Omental fat pad (tissue), 4 donors: ENCODE measurements at places on chromosomes 16 and 17.

DNA sequence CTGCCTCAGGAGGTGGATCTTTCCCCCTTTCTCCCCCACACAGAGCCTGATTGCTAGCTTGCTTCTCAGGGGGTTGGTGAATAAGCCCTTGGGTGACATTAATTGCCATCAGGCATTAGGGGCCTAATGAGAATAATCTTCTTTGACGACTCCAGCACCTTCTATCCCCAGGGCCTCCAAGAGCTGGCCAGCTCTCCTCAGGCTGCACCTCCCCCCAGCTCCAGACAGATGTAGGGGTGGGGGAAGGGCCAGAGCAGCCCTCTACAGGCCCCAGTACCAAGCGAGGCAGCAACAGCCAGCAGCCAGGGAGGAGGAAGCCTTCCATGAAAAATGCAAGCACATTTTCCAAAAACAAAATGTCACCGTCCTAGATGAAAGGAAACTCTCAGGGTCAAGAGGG lies 1.4 kb upstream of the TMEM132E start:
- DNase-seq, result no peak

DNA sequence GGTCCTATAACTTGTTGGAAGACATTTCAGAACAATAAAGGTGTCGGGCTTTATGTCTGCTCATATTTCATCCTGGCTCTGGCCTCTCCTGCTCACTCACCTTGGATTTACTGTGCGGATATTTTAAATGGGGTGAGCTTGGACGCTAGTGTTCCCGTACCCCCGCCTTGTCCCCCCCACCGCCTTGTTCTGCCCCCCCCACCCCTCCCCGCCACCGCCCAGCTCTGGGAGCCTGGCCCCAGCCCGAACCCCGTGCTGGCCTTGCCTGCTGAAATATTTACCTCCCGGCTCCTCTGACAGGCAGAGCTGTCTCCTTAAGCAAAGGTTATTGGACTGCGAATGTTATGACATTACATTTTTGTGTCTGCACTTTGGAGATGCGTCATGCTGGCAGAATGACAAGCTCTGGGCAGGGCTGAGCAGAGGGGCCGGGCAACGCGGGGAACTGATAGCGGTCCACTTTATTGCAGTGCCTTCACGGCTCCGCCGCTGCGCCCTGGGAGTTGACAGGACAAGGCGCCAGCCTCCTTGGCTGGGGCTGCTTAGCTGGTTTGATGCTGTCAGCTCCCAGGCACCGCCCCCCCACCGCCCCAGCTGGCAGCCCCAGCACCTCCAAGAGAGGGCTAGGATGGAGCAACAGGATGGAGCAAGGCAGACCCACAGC lies 222.5 kb upstream of the GSE1 start:
- DNase-seq, result peak; percentile 77

DNA sequence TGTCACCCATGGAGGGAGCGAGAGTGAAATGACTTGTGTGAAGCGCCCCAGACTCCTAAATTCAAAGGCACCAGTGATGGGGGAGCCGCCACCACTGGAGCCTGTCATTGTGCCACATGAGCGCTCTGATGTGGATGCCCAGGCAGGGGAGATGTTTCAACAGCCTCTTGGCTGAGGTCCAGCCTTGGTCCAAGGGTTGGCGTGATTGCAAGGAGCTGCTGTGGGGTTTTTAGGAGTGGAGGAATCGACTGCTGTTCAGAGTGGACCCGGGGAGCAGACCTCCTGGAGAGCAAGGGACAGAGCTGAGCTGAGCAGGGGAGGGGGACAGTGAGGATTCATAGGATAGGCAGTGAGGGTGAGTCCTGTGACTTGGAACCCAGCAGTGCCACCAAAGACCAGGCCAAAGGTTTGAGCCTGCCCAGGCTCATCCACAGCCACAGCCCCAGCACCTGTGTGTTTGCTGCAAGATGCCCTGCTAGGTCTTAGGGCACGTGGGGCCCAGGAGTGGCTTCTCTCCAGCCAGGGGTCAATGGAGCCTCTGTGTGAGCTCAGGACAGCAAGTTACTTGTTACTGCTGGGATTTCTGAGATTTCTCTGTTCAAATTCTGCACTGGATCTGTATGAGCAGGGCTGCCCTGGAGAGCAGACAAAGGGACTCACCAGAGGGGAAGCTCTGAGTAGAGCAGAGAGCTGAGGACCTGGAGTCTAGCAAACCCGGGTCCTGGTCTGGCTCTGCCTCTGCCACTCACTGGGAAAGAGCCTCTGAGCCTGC lies 20.3 kb downstream of the RHBDL3 start:
- no peak for DNase-seq

DNA sequence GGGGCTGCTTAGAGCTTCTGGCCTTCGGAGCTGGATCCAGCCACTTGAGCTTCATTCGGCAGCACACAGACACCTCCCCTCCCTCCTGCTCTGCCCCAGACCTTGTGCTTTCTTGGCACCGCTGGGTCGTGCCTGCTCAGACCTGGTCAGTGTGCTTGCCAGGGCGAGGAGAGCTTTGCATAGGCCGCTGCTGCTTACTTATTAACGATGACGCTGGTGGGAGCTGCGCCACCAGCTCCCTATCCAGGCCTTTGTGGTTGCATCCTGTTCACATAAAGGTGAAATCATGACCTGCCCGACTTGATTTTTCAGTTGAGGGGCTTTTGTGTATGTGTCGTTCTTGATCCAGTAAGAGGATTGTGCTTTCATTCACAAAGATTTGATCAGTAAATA lies 101.1 kb downstream of the MSI2 start:
- DNase-seq, result no peak

- no peak for DNase-seq
These were observed 14.8 kb upstream of the CETP start for GRCh38 chr16:56946767-56947603.

DNA sequence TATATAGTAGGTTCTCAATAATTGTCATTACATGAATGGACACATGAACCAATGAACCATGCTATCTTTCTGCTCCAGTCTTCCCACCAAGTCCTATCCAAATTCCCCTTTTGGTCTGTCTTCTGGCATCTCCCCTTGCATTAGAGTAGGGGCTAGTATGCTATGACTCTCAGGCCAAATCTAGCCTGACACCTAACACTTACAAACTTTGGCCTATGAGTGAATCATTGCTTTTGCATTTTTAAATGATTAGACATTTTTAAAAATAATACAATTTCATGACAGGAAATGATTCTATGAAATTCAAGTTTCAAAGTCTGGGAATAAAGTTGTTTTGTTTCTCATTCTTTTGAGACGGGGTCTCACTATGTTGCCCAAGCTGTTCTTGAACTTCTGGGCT lies 102.5 kb upstream of the MAF start:
- DNase-seq, result no peak

- DNase-seq, result no peak
These were observed 21.7 kb upstream of the UBTF start for GRCh38 chr17:44241106-44241624.

DNA sequence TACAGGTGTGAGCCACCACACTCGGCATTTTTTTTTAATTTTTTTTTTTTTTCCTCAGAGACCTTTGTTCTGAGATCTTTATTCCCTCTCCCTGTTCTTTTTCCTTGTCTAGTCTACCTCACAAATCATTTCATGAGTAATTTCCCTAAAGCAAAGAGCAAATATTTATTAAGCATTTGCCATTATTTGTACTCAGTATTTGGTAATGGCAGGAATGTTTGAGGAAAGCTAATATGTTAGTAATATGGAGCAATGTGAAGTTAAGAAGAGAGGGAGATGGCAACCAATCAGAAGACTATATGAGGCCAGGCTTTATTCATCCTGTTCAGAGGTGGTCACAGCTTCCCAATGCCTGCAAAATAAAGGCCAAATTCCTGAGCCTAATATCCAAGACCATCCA lies 13.3 kb downstream of the CENPV start:
- no peak for DNase-seq

- no peak for DNase-seq
These were observed 12.7 kb upstream of the TMEM98 start for GRCh38 chr17:32915245-32915644.

GRCh38 chr16:22141767-22142166 lies 20.5 kb upstream of the SDR42E2 start:
- no peak for DNase-seq

DNA sequence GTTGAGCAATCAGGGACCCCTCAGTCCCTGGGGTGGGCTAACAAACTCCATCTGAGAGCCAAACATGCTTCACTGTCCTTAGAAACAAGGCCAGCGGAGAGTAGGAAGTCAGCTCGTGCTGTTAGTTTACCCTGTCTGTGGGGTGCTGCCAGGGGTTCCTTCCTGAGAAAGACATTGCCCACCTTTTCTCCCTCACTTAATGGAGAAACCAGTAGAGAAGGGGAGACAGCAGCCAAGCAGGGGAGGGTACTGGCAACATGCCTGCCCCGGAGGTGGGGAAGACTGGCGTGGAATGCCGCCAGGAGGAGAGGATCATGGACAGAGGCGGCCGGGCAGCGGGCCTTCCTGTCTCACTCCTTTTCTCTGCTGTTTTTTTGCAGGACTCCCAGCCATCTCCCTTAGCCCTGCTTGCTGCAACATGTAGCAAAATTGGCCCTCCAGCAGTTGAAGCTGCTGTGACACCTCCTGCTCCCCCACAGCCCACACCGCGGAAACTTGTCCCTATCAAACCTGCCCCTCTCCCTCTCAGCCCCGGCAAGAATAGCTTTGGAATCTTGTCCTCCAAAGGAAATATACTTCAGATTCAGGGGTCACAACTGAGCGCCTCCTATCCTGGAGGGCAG lies 19.9 kb downstream of the SP2 start:
- DNase-seq, result no peak

GRCh38 chr16:18788828-18789514 lies 1.2 kb downstream of the RPS15A start:
- no peak for DNase-seq

- no peak for DNase-seq
These were observed 29.9 kb downstream of the PLCG2 start for GRCh38 chr16:81808933-81809480.

- DNase-seq, result no peak
These were observed 330.7 kb downstream of the KIF2B start for GRCh38 chr17:54153423-54153822.

GRCh38 chr16:86286991-86287663 lies 223.2 kb upstream of the FOXF1 start:
- no peak for DNase-seq

GRCh38 chr16:85759136-85759535 lies 8.2 kb upstream of the C16orf74 start:
- no peak for DNase-seq

DNA sequence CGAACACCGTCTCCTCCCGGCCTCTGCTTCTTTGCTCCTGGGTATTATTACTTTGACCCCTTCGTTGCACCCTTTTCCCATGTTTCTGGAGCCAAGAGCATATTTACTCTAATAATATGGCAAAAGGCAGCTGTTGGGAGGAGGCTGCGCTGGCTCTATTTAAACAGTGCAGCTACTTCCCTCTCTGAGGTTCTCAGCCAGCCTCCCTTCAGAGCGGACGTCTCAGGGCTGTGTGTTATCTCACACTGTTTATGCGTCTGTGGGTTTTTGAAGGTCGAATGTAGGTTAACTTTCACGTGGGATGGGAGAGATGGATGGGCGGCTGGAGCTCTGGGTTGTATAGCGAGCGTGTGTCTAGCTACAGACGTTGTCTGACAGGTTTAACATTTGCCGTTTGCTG lies 45.3 kb downstream of the COX4I1 start:
- no peak for DNase-seq

DNA sequence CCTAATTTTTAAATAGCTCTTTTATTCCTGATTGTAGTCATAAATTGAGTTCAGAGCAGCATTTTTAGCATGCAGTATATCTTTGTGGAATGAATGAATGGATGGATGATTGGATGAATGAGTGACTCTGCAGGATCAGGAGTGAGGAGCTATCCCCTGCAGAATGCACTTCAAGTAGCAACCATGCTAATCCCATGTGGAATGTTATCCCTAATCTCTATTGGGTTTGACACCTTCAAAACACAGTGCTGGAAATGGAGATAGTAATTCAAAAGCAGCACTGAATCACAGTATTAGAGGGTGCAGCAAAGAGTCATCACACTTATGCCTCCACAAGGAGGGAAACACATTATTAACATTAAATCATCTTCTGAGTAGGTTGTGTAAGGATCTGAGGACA lies 501.9 kb downstream of the SHISA9 start:
- DNase-seq, result no peak

GRCh38 chr17:44235583-44235936 lies 16.1 kb upstream of the UBTF start:
- DNase-seq, result no peak

DNA sequence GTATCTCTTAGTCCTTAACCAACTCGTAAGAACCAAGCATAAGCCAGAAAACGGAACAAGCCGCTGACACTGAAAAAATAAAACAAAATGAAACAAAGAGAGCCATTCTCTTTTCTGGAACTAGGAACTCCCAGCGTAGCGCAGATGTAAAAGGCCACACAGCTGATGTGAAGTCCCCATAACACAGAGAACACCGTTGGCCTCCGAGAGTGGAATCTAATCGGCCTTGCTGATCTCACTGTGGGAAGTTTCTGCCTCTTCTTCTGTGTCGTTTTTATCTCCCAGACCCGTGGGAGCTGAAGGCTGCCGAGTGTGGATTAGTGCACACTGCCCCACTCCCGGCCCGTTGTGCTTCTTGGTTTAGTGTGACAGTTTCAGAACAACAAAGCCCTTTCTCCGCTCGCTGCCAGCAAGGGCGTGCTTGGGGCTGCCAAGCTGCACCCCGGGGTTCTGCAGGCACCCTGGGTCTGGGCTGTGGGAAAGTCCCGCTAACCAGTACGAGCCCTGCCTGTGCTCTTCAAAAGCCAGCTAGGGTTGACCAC lies 21.7 kb downstream of the TTYH2 start:
- DNase-seq, result no peak

DNA sequence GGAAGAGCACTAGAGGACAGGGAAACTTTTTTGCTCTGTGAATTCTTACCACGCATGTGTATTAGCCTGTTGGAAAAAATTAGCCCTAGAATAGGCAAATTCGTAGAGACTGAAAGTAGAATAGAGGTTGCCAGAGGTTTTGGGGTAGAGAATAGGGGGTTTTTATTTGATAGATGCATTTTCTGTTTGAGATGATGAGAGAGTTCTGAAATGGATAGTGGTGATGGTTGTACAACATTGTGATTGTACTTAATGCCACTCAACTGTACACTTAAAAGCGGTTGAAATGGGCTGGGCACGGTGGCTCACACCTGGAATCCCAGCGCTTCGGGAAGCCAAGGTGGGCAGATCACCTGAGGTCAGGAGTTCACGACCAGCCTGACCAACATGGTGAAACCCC lies 8.0 kb upstream of the DOC2B start:
- DNase-seq, result no peak

GRCh38 chr16:12455287-12455798 lies 348.3 kb downstream of the CPPED1 start:
- DNase-seq, result no peak

- no peak for DNase-seq
These were observed 354.1 kb downstream of the SOX9 start for GRCh38 chr17:72474719-72475477.

- no peak for DNase-seq
These were observed 28.2 kb downstream of the SNN start for GRCh38 chr16:11696266-11697012.

- DNase-seq, result no peak
These were observed 76.3 kb downstream of the GAS7 start for GRCh38 chr17:10121971-10122707.

DNA sequence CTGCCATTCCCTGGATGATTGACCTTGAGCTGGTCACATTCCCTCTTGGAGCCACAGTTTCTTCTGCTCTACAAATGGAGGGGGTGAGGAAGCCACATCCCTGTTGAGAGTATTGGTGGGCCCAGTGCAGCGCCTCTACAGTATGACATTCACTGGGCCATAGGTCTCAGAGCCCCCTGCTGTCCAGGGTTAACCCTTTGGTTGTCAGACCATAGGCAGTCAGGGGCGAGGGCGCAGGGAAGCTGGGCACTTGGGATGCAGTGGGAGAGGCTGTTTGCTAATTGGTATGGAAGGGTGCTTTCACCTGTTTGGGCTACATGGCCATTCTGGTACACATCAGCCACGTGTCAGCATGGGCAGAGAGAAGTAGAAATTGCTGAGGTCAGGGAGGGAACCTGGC lies 27.3 kb upstream of the WFDC1 start:
- no peak for DNase-seq
